ENCODE measurements at places on chromosomes 7 and 10.

DNA sequence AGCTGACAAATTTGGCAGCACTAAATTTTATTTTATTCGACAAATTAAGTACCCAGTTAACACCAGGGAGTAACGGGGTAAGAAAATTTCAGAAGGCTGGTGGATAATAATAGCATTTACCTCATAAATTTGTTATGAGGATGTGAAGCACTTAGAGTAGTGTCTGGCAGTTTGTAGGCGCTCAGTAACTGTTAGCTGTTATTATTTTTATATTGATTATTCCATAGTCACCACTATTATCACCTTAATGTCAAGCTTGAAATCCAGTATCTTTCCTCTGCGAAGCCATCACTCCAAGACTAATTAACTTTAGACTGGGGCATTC is 563 bp upstream of the COA1 start:
- no peak for DNase-seq

DNA sequence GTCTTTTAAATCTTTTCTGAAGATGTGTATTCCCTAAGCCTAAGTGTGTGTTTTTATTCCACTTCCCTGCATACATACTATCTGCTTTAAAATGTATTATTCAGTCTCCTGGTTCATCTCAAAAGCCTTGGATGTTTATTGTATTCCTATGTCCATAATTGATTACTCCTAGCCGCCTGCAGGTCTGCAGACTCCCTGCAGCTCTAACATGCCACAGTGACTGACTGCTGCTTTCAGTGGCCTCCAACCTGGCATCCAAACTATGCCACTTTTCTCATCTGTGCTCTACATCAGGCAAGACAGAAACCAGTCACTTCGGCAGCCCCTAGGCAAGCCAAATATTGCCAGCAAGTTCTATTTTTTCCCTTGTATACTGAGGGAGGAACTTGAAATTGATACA is 81.7 kb downstream of the ABCA13 start:
- DNase-seq, result no peak

DNA sequence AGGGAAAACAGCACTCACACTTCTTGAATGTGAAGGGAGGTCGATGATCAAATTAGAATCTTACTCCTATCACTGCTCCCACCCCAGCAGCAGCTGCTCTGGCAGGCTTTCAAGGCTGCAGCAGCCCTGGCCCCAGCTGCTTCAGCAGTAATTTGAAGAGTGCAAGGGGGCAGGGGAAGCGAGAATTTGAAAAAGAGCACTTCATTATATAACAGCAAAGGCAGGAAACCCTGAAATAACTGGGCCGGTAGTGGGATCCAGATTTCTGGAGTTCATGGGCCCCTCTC is 44.9 kb downstream of the MYPN start:
- no peak for DNase-seq

DNA sequence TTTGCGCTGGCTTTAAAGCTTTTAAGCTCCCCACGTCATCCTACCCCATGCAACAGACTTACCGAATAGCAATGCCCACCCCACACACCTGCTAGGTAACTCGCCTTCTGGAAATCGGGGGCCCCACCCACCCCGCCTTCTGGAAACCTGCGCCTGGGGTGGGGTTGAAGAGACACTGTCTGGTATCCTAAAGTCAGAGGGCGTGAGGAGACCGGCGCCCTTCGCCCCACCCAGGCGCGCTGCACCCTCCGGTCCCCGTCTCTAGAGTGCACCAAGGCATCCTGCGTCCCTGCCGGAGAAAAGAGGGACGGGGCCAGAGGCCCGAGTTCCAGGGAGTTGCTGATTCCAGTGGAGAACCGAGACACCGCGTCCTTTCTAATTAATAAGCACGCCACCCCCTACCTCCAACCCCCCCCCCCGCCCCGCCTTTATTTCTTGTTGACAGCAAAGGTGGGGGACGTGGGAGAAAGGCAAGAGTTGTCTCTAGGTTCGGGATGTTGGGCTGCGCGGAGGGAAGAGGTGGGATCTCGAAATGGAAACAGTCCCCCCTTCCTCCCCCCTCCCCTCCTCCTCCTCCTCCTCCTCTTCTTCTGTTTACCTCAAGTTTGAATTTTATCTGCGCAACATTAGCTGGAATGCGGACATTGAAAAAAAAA is 220.9 kb upstream of the MKLN1 start:
- DNase-seq, result peak; percentile 35

DNA sequence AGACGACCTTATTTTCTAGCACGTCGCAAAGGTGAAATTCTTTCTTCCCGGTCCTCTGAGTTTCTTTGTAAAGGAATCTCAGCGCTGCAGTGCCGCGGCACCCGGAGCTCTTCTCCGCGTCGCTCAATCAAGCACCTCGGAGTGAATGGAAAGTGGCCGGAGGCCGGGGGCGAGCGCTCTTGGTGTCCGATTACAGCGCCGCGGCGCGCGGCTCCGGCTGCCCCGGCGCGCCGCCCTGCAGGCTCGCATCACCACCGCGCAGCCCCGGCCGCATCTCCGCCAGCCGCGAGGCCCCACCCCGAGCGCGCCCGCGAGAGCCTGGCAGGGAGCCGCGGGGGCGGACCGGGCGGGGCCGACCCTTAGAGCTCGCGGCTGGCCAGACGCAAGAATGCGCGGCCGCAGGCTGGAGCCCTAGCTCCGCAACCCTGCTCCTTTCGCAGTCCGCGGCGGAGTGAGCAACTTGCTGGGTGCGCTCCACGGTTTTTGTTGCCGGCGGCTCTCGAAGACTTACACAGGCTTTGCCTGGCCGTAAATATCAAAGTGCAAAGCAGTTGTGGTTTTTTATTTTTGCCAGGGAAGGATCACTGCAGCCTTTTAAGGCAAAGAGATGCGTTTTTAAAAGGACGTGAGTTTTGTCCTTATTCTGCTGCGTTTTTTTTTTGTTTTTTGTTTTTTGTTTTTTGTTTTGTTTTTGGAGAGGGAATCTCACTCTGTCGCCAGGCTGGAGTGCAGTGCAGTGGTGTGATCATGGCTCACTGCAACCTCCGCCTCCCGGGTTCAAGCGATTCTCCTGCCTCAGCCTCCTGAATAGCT is at the start of gene SEMA3C:
Gene SEMA3C (minus strand): TSS at position 143 of the 813 bp plus-strand sequence. CDS start 2,270 bp downstream, outside the sequence.
- DNase-seq, result no peak

GRCh38 chr7:44142028-44142427 is 896 bp upstream of the MYL7 start:
- DNase-seq, result no peak
